CD8-positive, alpha-beta memory T cell (primary cell): ENCODE measurements at places on chromosomes 3 and 15. TPM values are rescaled to one million over a fixed set of nuclear protein-coding genes. Genes with fewer than 3 reads are reported as not detected.

MFGE8 gene
- total RNA-seq = 27.1 TPM

GRCh38 chr15:39365873-39366272 lies 215.0 kb upstream of the THBS1 start:
- no peak overlapping the region for H3K4me3 ChIP-seq
- H3K27ac ChIP-seq = no peak overlapping the region
- H3K36me3 ChIP-seq = no peaks in the 10 kb centered on the region
- no peaks in the 10 kb centered on the region for H3K4me1 ChIP-seq
- H3K27me3 ChIP-seq = no peaks in the 10 kb centered on the region
- no peak for DNase-seq

DNA sequence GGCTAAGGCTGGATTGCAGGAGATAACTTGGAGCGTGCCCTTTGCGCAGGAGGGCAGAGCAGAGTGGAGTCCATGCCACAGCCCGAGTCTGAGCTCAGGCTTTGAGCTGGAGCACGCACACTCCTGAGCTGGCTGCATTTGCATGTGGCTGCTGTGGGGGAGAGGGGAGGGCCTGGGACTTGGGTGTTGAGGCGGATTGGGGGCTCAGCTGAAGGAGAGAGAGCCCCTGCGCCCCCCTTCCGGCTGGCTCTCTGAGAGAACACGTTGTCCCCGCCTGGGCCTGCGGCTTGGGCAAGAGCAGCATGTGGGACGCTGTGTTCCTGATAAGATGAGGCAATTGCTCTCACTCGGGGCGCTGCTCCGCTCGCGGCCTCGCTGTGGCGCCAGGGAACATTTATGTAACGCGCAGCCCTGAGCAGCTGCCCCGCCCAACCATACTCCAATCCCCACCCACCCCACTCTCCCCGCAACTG lies 39.1 kb downstream of the KLF13 start:
- H3K4me3 ChIP-seq = no peak overlapping the region
- H3K4me1 ChIP-seq = peaks cover 99% of the 10 kb centered on the region
- DNase-seq = peak; percentile 83
- peak overlapping the region; percentile 33 for H3K27ac ChIP-seq
- H3K36me3 ChIP-seq = no peaks in the 10 kb centered on the region

DNA sequence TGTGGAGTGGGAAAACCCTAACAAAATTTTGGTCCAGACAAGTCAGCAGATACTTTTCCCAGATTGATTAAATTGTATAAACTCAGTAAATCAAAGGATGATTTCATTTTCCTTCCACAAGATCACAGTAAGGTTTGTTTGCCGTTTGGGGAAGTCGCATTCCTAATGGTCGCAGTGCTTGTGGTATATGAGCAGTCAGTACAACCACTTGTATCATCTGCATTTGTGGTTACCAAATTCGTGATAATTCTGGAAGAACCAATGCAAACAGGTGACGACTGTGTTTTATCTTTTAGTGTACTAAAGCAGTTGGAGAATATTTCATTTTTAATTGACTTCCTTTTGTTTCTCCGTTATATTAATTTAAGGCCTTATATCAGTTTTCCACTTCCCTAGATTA lies 100.0 kb upstream of the CNTN6 start:
- H3K27ac ChIP-seq = no peak overlapping the region
- no peaks in the 10 kb centered on the region for H3K4me1 ChIP-seq
- H3K4me3 ChIP-seq = no peak overlapping the region
- H3K27me3 ChIP-seq = no peaks in the 10 kb centered on the region
- no peak for DNase-seq
- no peaks in the 10 kb centered on the region for H3K36me3 ChIP-seq

GRCh38 chr3:35404571-35404970 lies 234.8 kb upstream of the ARPP21 start:
- no peak overlapping the region for H3K4me3 ChIP-seq
- H3K27ac ChIP-seq = no peak overlapping the region
- H3K4me1 ChIP-seq = no peaks in the 10 kb centered on the region
- H3K36me3 ChIP-seq = no peaks in the 10 kb centered on the region

DNA sequence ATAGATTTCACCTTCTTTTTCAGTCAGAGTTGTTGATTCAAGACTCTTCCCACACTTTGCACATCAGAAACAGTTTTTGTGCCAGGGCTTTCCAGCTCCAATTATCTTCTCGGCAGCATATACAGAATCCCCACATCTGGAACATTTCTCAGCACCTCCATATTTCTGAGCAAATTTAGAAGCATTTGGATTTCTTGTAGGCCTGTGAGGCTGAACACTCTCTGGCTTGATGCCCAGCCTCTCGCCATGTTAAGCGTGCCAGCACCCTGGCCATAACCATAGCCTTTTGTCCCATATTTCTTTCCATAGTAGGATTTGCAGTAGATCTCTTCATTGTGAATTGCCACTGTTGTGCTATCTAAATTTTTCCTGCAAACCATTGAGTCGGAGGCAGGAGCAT lies 28.3 kb downstream of the CD80 start:
- H3K27ac ChIP-seq = no peak overlapping the region
- no peak for DNase-seq
- no peaks in the 10 kb centered on the region for H3K36me3 ChIP-seq
- no peak overlapping the region for H3K4me3 ChIP-seq

DNA sequence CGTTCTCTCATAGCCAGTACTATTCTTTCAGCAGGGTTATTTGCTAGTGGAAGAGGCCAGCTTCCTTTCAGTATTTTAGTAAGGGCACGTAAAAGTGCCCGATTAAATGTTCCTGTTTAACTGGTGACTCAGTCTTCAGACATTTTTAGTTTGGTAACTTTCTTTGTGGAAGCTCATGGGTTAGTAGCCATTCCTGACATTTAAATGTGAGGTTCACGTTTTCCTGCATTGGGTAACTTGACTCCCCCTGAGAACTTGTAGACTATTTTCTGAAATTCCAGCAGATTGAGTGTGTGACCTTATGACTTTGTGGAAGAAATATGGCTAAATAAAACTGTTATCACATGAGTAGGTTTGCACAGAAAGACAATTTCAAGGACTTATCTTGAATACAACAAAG lies 16.9 kb downstream of the ABHD2 start:
- H3K36me3 ChIP-seq = peaks cover 7% of the 10 kb centered on the region
- DNase-seq = no peak
- H3K27me3 ChIP-seq = no peaks in the 10 kb centered on the region
- H3K4me3 ChIP-seq = no peak overlapping the region

SMARCC1 gene
- 100 TPM for total RNA-seq
